ENCODE measurements at places on chromosomes 7 and 10. TPM values are rescaled to one million over a fixed set of nuclear protein-coding genes. Genes with fewer than 3 reads are reported as not detected.

- peaks cover 19% of the 10 kb centered on the region for H3K4me1 ChIP-seq
- H3K27ac ChIP-seq, result no peak overlapping the region
- H3K4me3 ChIP-seq, result no peak overlapping the region
- no peaks in the 10 kb centered on the region for H3K27me3 ChIP-seq
- H3K36me3 ChIP-seq, result no peaks in the 10 kb centered on the region
These were observed 5.1 kb downstream of the ANKRD2 start for GRCh38 chr10:97577701-97578100.

DNA sequence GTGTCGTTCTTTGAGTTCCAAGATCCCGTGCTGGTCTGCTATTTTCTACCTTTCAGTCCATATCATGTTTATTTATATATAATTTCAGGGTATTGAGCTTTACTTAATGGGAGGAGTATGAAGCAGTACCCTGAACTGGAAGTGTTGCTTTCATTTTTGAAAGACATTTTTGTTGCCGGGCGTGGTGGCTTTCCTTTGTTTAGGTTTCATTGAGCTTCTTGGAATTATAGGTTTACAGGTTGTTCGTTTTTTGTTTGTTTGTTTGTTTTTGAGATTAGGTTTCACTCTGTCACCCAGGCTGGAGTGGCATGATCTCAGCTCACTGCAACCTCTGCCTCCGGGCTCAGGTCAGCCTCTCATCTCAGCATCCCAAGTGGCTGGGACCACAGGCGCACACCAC lies 7.4 kb downstream of the ZNF487 start:
- no peaks in the 10 kb centered on the region for H3K4me1 ChIP-seq
- no peaks in the 10 kb centered on the region for H3K27me3 ChIP-seq
- no peak overlapping the region for H3K27ac ChIP-seq
- H3K36me3 ChIP-seq, result no peaks in the 10 kb centered on the region
- DNase-seq, result no peak

Gene DNA2
- 2.4 TPM for total RNA-seq

- no peak overlapping the region for H3K4me3 ChIP-seq
- H3K36me3 ChIP-seq, result no peaks in the 10 kb centered on the region
- no peak for DNase-seq
- no peaks in the 10 kb centered on the region for H3K4me1 ChIP-seq
These were observed 112.5 kb upstream of the PRSS1 start for GRCh38 chr7:142636751-142637150.

- peaks cover 27% of the 10 kb centered on the region for H3K4me1 ChIP-seq
- peaks cover 9% of the 10 kb centered on the region for H3K27me3 ChIP-seq
- H3K4me3 ChIP-seq, result no peak overlapping the region
- no peak overlapping the region for H3K27ac ChIP-seq
- no peaks in the 10 kb centered on the region for H3K36me3 ChIP-seq
These were observed 94.9 kb downstream of the CHST15 start for GRCh38 chr10:123998197-123999141.

DNA sequence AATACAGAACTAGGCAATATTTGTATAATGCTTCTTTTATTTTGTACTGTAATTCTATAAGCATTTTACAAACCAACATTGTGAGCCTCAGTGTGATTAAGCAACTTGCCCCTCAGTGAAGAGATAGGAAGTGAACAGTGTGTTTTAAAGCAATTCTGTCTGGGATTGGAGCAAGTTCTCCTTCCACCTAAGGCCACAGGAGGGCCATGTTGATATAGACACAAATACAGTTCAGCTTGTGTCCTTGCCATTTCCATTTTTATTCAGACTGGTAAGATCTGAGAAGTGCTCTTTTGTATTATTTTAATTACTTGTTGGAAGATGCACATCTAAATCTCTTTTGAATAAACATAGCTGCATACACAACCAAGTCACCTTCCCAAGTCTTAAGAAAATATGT lies 416.3 kb upstream of the COBL start:
- no peaks in the 10 kb centered on the region for H3K27me3 ChIP-seq
- no peaks in the 10 kb centered on the region for H3K36me3 ChIP-seq
- no peak overlapping the region for H3K4me3 ChIP-seq
- no peak overlapping the region for H3K27ac ChIP-seq
- no peaks in the 10 kb centered on the region for H3K4me1 ChIP-seq

- no peak for DNase-seq
- H3K27me3 ChIP-seq, result no peaks in the 10 kb centered on the region
These were observed 143.8 kb upstream of the ADCY1 start for GRCh38 chr7:45430397-45430796.

GRCh38 chr10:22174442-22174841 lies 43.4 kb downstream of the EBLN1 start:
- H3K27ac ChIP-seq, result no peak overlapping the region
- no peak overlapping the region for H3K4me3 ChIP-seq
- peaks cover 10% of the 10 kb centered on the region for H3K27me3 ChIP-seq
- H3K36me3 ChIP-seq, result no peaks in the 10 kb centered on the region

DNA sequence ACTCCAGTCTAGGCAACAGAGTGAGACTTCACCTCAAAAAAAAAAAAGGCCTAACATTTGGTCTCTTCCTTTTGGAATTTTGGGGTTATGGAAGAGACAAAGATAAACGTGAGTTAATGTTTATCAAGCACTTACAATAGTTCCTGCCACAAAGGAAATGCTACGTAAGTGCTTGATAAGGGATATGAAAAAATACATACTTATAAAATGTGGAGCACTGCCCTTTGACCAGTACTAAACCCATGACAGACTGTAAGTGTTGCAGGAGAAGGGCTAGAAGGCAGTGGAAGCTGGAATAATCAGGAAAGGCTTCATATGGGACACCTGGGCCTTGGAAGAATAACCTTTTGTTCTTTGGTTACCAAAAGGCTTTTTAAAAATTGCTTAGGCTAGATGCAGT lies 25.5 kb downstream of the TMEM248 start:
- peaks cover 97% of the 10 kb centered on the region for H3K36me3 ChIP-seq
- H3K4me1 ChIP-seq, result no peaks in the 10 kb centered on the region
- no peak for DNase-seq
- H3K27ac ChIP-seq, result no peak overlapping the region

Gene GJD4
- total RNA-seq, result not detected

Gene HBP1
- 150 TPM for total RNA-seq

Gene AS3MT
- 4.7 TPM for total RNA-seq

GRCh38 chr10:55311848-55312635 lies 511.0 kb upstream of the PCDH15 start:
- no peaks in the 10 kb centered on the region for H3K4me1 ChIP-seq
- H3K4me3 ChIP-seq, result no peak overlapping the region
- H3K36me3 ChIP-seq, result no peaks in the 10 kb centered on the region
- no peak overlapping the region for H3K27ac ChIP-seq

DNA sequence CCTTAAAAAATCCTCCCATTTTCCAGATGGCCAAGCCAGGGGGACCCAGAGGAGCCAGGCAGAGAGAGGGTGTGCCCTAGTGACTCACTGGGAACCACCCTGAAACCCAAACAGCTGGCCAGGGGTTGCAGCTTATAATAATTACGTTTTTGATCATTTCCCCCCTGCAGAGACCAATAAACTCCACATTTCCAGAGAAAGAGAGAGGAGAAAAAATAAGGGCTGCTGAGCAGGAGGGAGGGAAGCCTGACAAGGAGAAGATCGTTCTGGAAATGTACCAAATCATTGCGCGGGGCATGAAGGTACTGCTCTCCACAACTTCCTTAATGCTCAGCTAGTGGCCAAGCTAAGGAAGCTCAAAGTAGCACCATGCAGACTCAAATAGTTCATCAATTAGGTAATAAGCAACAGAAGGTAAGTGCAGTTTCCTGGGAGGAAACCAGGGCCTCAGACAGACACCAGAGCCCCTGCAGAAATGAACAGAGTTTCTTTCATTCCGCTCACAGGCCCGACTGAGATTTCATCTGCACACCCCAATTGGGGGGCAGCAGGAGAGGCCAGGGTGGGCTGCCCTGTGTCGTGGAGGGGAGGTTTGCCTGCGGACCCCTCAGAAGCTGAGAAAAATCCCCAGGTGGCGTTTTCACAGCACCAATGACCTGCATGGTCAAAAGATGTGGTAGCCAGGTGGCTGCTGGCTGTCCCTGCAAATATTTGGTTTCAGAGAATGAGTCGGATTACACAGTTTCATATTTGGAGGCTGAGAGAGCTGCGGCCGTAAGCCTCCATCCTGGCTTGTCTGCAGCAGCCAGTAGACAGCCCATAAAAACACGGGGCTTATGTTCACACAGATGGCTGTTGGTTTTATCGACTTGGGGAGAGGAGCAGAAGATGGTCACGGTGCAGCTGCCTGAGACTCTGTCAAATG lies 153.2 kb upstream of the LYZL2 start:
- no peaks in the 10 kb centered on the region for H3K36me3 ChIP-seq
- peaks cover 25% of the 10 kb centered on the region for H3K4me1 ChIP-seq
- H3K4me3 ChIP-seq, result no peak overlapping the region
- no peak for DNase-seq

GRCh38 chr10:122073508-122073907 lies 84.5 kb downstream of the TACC2 start:
- DNase-seq, result no peak
- H3K27ac ChIP-seq, result no peak overlapping the region
- H3K36me3 ChIP-seq, result no peaks in the 10 kb centered on the region
- no peaks in the 10 kb centered on the region for H3K27me3 ChIP-seq
- peaks cover 23% of the 10 kb centered on the region for H3K4me1 ChIP-seq

- H3K4me3 ChIP-seq, result no peak overlapping the region
- DNase-seq, result no peak
- H3K27me3 ChIP-seq, result no peaks in the 10 kb centered on the region
- H3K36me3 ChIP-seq, result no peaks in the 10 kb centered on the region
These were observed 4.3 kb upstream of the CALU start for GRCh38 chr7:128734890-128735289.

DNA sequence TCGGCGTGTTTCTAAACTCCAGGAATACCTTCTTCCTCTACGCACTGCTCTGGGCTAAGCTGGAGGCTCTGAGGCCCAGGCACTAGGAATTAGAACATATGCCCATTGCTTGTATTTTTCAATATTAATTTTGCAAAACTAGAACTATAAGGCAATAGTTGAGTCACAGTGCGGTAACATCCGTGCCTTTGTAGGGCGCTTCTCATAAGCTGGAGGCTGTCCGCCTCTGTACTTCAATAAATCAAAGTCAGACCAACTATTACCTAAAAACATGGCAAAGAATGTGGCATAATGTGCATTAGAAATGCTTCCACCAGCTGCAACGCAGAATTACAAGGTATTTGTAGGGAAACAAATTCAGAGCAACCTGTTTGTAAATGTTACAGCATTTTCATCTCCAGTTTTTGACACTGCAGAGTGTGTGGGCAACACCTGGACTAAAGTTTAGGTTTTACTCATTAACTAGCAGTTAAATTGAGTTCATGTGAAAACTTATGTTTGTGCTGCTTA lies 440 bp upstream of the MINDY3 start:
- peak overlapping the region; percentile 97 for H3K4me3 ChIP-seq
- no peaks in the 10 kb centered on the region for H3K36me3 ChIP-seq
- H3K27ac ChIP-seq, result peak overlapping the region; percentile 77
- H3K27me3 ChIP-seq, result peaks cover 39% of the 10 kb centered on the region

DNA sequence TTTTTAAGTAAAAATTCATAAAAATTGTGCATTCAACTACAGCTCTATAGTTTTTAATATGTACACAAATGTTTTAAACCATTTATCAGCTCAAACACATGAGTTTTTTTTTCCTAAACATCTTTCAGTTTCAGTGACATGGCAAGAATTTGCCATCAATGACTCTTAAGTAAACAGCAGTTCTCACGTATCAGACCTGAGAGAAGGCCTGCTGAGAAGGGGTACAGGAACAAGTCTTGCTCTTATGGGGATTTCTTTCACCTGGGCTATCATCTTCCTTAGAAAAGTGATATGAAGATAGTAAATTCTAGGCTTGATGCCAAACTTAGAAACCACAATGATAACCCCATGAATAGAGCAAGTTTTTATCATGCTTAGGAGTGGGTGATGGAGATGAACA lies 467.8 kb downstream of the ARL4A start:
- H3K4me3 ChIP-seq, result no peak overlapping the region
- no peak overlapping the region for H3K27ac ChIP-seq
- H3K4me1 ChIP-seq, result no peaks in the 10 kb centered on the region
- no peak for DNase-seq

DNA sequence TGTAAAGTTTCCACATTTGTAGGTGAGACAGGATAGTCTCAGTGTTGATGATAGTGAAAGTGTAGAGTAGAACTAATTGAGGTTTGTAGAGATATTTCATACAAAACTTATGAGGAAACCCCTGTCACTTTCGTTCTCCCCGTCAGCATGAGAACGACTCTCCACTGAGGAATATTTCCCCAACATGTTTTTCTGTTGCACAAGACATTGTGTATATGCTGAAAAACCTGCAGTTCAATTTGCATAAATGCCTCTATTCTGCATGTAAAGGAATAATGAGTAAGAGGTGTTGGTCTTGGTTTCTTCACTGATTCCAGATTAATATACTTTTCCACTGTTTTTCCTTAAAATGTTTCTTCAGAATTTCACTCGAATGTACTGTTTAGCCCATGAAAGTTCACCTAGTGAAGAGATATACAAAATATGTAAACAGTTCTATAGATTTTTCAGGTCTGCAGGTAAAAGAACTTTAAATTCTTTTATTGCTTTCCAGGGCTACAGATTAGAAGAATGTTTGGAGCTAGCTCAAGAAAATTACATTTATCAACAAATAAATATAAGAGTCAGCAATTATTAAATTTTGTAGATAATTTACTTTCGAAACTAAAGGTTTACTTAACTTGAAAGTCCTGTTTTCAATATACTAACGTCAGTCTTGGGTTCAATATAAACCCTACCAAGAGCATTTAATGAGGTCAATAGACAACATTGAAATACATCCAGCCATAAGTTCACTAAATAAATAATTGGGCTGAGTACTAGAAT lies 37.2 kb downstream of the HEPACAM2 start:
- no peak for DNase-seq
- H3K4me3 ChIP-seq, result no peak overlapping the region
- no peaks in the 10 kb centered on the region for H3K4me1 ChIP-seq
- H3K36me3 ChIP-seq, result no peaks in the 10 kb centered on the region
- peaks cover 11% of the 10 kb centered on the region for H3K27me3 ChIP-seq
- H3K27ac ChIP-seq, result no peak overlapping the region

GRCh38 chr7:93008833-93009232 lies 108.9 kb downstream of the SAMD9 start:
- H3K4me1 ChIP-seq, result peaks cover 10% of the 10 kb centered on the region
- H3K27ac ChIP-seq, result no peak overlapping the region
- H3K4me3 ChIP-seq, result no peak overlapping the region
- no peaks in the 10 kb centered on the region for H3K27me3 ChIP-seq
- DNase-seq, result no peak
